ENCODE measurements at places on chromosomes 6 and 20. TPM values are rescaled to one million over a fixed set of nuclear protein-coding genes. Genes with fewer than 3 reads are reported as not detected.
A peak's percentile ranks its signal among the peaks of the same experiment; 100 is the strongest.

DNA sequence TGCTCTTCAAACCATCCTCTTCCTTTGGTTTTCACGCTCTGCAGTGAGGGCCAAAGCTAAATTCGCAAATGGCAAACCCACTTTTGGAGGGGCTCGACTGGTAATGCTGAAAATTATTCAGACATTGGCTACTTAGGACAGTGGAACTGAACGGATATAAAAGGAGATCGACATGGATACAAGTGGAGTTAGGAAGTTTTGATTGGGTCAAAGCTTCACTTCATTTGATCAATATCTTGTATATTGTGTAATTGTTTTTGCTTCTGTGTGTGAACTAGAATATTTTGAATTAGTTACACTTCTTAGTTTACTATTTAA lies 1.2 kb downstream of the FAM8A1 start:
- no peak for DNase-seq
- H3K4me3 ChIP-seq = peak overlapping the region; percentile 66
- H3K27me3 ChIP-seq = no peaks in the 10 kb centered on the region
- peaks cover 2% of the 10 kb centered on the region for H3K36me3 ChIP-seq
- peak overlapping the region; percentile 64 for H3K27ac ChIP-seq

- H3K27ac ChIP-seq = no peak overlapping the region
- H3K4me1 ChIP-seq = no peaks in the 10 kb centered on the region
- no peak overlapping the region for H3K4me3 ChIP-seq
- no peaks in the 10 kb centered on the region for H3K27me3 ChIP-seq
- DNase-seq = no peak
- no peaks in the 10 kb centered on the region for H3K36me3 ChIP-seq
Observed at GRCh38 chr6:45026003-45026516, 302.1 kb upstream of the RUNX2 start.

Gene TBX18
- total RNA-seq = 14.4 TPM

Gene PPP1R3D
- total RNA-seq = 2.7 TPM

- no peaks in the 10 kb centered on the region for H3K27me3 ChIP-seq
- H3K4me3 ChIP-seq = no peak overlapping the region
- peaks cover 5% of the 10 kb centered on the region for H3K4me1 ChIP-seq
- H3K27ac ChIP-seq = no peak overlapping the region
Observed at GRCh38 chr20:38304845-38305447, 990 bp downstream of the BPI start.

Gene BTN2A1
- 11.2 TPM for total RNA-seq

DNA sequence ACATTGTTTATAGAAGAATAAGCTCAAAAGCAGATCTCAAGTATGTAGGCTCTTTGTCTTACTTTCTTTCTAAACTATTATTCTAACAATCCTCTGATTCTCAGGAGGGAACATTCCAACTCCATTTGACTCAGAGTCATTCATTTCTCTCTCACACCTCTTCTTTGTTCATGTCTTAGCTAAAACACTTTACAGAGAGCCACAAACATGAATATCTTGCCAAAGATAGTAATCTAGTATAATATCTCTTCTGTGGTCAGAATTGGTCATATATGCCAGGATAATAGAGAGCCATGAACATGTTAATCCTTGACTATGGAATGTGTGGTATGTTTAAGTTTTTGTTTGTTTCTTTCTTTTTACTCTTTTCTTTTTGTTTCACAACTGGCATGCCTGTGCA lies 456.0 kb upstream of the PTCHD4 start:
- H3K4me3 ChIP-seq = no peak overlapping the region
- H3K27me3 ChIP-seq = no peaks in the 10 kb centered on the region
- DNase-seq = no peak
- H3K27ac ChIP-seq = no peak overlapping the region
- no peaks in the 10 kb centered on the region for H3K36me3 ChIP-seq
- H3K4me1 ChIP-seq = no peaks in the 10 kb centered on the region

Gene CALHM4
- total RNA-seq = not detected

DNA sequence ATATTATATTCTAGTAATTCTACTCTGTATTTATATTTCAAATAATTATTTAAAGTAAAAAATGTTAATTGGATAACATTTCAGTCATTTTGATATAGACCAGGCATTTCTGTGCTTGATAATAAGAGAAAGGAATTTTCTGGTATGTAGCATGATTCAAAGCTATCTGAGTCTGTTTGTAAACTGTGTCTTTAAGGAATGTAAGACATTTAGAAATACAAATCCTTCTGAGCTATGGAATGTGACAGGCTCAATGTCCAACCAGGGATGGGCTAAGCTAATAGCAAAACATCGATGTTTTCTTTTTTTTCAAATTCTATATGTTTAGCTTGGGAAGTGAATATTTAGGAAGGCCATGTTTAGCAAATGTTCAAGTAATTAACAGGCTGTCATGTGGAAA lies 41.5 kb upstream of the FAM83B start:
- no peak overlapping the region for H3K4me3 ChIP-seq
- no peaks in the 10 kb centered on the region for H3K27me3 ChIP-seq
- no peak for DNase-seq
- no peaks in the 10 kb centered on the region for H3K36me3 ChIP-seq
- H3K4me1 ChIP-seq = peaks cover 11% of the 10 kb centered on the region

DNA sequence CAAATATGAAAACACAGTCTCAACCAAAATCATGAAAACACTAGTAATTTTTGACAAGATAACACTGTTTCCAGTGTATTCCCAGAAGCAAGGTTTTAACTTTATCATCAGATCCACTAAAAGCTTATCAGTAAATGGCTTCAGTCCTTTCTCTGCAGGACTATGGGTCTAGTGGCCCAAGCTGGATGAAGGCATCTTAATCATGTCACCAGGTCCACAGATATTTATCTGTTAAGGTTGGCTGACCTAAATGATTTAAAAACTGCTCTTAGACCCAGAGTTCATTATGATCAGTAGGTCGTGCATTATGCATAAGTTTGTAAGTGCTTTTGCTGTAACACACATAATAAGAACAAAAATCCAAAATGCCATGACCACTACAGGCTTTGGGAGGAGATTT lies 118.0 kb downstream of the MAP3K7 start:
- no peaks in the 10 kb centered on the region for H3K27me3 ChIP-seq
- H3K4me3 ChIP-seq = no peak overlapping the region
- H3K27ac ChIP-seq = no peak overlapping the region
- no peaks in the 10 kb centered on the region for H3K4me1 ChIP-seq

- no peak overlapping the region for H3K4me3 ChIP-seq
- H3K27me3 ChIP-seq = no peaks in the 10 kb centered on the region
- no peak for DNase-seq
- no peaks in the 10 kb centered on the region for H3K36me3 ChIP-seq
Observed at GRCh38 chr6:1500913-1501312, 108.8 kb upstream of the FOXC1 start.

Gene CHRNA4
- not detected for total RNA-seq

GRCh38 chr20:13205848-13206434 lies 15.1 kb upstream of the ISM1 start:
- no peak overlapping the region for H3K4me3 ChIP-seq
- DNase-seq = no peak
- H3K27me3 ChIP-seq = peaks cover 8% of the 10 kb centered on the region
- no peaks in the 10 kb centered on the region for H3K36me3 ChIP-seq

Gene SEL1L2
- not detected for total RNA-seq

DNA sequence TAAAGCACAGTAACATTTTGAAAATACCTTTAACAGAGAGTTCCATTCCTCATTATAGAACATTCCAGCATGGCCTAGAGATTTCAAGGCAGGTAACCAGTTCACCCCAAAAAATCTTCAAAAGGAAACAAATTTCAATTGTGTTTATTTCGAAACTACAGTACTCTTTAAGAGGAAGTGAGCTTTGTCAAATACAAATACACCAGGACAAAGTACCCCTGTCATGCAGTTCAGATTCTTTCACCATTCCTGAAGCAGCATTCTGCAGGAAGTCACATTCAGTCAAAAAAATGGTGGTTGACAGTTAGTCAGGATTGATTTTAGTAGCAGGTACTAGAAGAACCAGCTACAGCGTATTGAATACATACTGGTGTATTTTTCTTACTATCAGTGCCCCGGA lies 89.6 kb upstream of the RIN2 start:
- H3K4me1 ChIP-seq = no peaks in the 10 kb centered on the region
- peaks cover 33% of the 10 kb centered on the region for H3K27me3 ChIP-seq
- no peak overlapping the region for H3K27ac ChIP-seq
- no peak for DNase-seq

GRCh38 chr6:105985816-105986632 lies 100.1 kb upstream of the PRDM1 start:
- H3K4me1 ChIP-seq = no peaks in the 10 kb centered on the region
- no peak overlapping the region for H3K4me3 ChIP-seq
- H3K27me3 ChIP-seq = no peaks in the 10 kb centered on the region
- no peaks in the 10 kb centered on the region for H3K36me3 ChIP-seq
- DNase-seq = no peak

GRCh38 chr20:62829231-62830230 lies 12.7 kb downstream of the COL9A3 start:
- no peak overlapping the region for H3K4me3 ChIP-seq
- H3K27me3 ChIP-seq = no peaks in the 10 kb centered on the region
- no peaks in the 10 kb centered on the region for H3K36me3 ChIP-seq
- H3K27ac ChIP-seq = no peak overlapping the region
- peaks cover 20% of the 10 kb centered on the region for H3K4me1 ChIP-seq

DNA sequence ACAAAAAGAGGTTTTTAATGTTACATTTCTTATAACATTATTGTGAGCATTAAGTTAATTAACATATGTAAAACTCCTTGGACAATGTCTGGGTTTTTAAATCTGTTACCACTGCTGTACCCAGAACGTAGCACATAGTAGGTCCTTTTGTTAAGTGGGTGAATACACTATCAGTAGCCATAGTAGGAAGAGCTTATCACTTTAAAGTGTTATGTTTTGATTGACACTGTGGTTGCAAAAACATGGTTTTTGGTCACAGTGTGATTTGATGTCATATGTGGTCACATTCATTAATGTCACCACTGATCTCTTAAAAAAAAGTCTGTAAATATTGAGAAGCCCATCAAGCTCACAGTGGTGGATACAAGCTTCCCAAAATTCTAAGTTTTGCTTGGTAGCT lies 160.7 kb downstream of the PLCB1 start:
- H3K27ac ChIP-seq = no peak overlapping the region
- H3K4me1 ChIP-seq = no peaks in the 10 kb centered on the region
- H3K27me3 ChIP-seq = no peaks in the 10 kb centered on the region

Gene FANCE
- 16.1 TPM for total RNA-seq

- H3K36me3 ChIP-seq = no peaks in the 10 kb centered on the region
- no peak overlapping the region for H3K4me3 ChIP-seq
- H3K27me3 ChIP-seq = no peaks in the 10 kb centered on the region
Observed at GRCh38 chr20:61387204-61387953, 135.3 kb downstream of the CDH4 start.

- H3K4me1 ChIP-seq = no peaks in the 10 kb centered on the region
- H3K4me3 ChIP-seq = no peak overlapping the region
- no peaks in the 10 kb centered on the region for H3K27me3 ChIP-seq
- no peaks in the 10 kb centered on the region for H3K36me3 ChIP-seq
- no peak overlapping the region for H3K27ac ChIP-seq
- DNase-seq = no peak
Observed at GRCh38 chr6:4327841-4328240, 192.5 kb upstream of the ECI2 start.

- no peaks in the 10 kb centered on the region for H3K27me3 ChIP-seq
- no peak overlapping the region for H3K4me3 ChIP-seq
- H3K4me1 ChIP-seq = no peaks in the 10 kb centered on the region
- H3K27ac ChIP-seq = no peak overlapping the region
Observed at GRCh38 chr6:51854876-51855275, 232.5 kb downstream of the PKHD1 start.
